ENCODE measurements at places on chromosomes 5 and 9.

- DNase-seq, result no peak
Measured at GRCh38 chr5:128407944-128408343, 130.1 kb downstream of the FBN2 start.

DNA sequence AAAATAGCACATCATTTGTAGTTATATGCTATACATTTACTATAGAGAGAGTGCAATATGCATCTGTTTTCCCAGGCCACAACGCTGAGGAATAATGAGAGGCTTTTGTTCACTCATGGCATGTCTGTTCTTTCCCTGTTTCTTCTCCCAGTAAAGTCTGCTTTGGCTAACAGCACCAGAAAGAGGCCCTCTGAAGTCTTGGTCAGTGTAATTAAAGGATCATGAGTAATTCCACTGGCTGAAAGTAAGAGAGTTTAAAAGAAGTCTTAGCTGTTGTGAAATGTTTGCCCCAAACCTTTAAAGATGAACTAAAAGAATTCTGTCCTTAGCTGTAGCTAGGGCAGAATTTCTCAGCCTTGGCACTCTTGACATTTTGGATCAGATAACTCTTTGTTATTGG lies 228.8 kb downstream of the TLE4 start:
- DNase-seq, result no peak

DNA sequence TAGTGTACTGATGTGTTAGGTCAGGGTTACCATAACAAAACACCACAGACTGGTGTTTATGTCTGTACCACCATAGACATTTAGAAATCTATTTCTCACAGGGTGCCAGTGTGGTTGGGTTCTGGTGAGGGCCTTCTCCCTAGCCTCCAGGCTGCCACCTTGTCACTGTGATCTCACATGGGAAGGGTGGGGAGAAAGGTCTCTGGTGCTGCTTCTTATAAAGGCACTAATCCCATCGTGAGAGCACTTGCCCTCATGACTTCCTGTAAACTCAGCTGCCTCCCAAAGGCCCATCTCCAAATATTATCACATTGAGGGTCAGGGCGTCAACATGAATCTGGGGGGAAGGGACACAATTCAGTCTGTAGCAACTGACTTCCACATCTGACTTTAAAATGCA lies 49.8 kb downstream of the PIK3R1 start:
- no peak for DNase-seq

DNA sequence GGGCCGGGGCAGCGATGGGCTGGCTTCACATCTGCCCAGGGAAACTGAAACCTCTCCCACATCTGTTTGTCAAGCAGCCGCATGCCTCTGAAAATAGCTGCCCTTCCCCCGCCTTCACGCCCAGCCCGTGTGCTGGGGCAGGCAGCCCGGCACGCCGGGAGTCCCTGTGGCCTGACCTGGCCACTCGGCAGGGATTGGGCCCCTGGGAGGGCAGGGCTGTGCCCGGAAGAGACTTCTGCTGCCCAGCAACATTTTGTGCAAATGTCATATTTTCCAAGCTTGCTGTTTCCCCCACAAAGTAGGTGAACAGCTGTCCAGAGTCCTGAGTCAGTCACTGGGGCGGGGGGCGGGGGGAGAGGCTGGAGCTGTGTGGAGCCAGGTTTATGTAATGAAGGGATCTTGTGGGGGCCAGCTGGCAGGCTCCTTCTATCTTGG lies 8.2 kb downstream of the COL27A1 start:
- DNase-seq, result no peak

DNA sequence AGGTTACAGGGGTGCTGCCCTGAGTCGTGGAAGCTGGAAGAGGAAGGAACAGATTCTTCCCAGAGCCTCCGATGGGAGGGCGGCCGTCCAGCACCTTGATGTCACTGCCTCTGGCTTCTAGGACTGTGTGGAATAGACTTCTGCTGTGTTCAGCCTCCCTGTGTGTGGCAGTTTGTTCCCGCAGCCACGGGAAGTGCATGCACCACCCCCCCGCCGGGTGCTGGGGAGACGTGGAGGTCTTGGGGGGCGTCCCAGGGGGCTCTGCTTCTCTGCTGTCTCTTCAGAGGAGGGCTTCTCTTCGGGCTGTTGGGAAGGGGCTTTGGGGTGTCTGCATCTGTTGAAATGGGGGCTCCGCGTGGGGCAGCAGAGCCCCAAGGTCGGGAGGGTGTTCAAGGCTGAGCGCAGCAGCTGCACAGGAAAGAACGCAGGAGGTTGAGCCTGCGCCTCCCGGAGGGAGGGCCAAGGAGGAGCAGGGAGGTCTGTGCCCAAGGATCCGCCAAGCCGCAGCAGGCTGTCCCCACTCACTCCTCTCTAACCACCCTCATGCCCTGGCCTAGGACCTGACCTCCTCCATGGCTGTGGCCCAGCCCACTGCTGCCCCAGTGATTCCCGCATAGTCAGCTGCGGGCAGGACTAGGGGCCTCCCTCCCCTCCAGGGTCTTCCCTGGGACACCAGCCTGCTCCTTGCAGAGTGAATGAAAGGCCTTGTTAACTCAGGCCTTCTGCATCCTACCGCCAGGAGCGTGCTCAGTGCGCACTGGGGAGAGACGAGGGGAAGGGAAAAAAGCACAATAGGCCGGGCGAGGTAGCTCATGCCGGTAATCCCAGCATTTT lies 45.0 kb downstream of the ROPN1L start:
- no peak for DNase-seq

DNA sequence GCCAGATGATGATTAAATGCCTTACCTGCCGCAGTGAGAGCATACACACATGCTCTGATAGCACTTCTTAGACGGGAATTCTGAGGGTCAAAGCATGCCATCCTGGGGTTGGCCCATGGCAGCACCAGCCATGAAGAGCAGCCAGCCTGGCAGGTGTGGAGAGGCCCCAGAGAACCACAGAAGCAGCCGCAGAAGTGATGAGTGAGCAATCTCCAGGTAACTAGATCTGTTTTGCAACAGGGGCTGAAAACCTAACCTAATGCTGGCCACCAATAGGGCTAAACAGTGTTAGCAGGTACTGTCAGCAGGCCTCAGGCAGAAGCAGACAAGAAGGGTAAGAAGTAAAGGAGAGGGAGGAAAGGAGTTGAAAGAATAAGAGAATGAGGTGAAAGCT lies 33.5 kb upstream of the HOMER1 start:
- no peak for DNase-seq

- DNase-seq, result no peak
Measured at GRCh38 chr9:93569621-93570174, 6.7 kb upstream of the PHF2 start.

DNA sequence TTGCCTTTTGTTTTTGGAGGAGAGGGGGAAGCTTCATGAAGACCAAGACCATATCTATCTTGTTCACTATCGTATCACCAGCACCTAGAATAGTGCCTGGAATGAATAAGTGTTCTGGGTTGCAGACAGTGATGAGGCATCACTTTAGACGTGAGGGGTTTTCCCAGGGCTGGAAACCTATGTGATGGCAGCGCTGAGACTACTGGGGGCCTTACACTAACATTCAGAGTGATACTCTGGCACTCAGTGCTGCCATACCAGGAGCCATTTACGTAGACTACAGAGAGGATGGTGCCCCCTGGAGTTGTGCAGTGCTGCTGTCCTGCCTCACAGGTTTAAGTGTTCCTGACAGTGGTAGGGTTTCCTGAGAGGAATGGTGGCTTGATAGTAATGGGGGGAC lies 6.9 kb downstream of the CCL19 start:
- no peak for DNase-seq

- no peak for DNase-seq
Measured at GRCh38 chr9:93236541-93237206, 52.7 kb downstream of the WNK2 start.

GRCh38 chr5:133723126-133723525 lies 110.8 kb upstream of the FSTL4 start:
- no peak for DNase-seq

GRCh38 chr5:150120062-150120441 lies 33.7 kb upstream of the CSF1R start:
- DNase-seq, result no peak

DNA sequence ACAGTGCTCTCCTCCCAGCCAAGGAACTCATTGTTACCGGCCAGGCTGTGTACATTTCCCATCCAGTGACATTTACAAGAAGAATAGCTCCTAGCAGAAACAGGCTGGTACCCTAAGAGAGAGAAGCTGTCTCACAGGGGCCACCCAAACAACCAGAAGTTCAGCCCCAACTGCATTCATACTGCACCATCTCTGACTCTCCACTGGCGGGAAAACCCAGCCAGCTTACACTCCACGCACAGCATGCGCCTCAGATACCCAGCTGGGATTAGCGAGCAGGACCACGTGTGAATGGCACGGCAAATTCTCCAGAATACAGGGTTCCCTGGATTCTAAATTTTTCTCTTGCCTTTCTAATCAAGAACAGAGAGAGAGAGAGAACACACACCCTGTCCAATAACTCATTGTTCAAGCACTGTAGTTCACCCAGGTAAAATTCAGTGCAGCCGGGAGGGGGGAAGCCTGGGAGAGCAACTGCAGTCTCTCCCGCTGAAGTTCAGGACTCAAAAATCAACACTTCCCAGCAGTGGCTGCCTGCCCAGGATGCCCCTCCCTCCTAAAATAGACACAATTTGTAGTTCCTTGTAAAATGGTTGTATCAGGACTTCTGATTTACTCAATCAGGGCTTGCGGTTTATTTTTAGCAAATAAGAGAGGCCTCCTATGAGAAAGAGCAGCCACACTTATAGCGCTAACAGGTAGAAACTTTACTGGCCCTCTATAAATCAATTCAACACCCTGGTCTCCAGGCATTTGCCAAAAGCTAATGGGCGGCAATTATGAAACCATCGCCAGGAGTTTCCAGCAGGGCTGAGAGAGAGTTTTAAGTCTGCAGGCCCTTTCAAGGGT lies 2.2 kb downstream of the COL23A1 start:
- DNase-seq, result no peak

DNA sequence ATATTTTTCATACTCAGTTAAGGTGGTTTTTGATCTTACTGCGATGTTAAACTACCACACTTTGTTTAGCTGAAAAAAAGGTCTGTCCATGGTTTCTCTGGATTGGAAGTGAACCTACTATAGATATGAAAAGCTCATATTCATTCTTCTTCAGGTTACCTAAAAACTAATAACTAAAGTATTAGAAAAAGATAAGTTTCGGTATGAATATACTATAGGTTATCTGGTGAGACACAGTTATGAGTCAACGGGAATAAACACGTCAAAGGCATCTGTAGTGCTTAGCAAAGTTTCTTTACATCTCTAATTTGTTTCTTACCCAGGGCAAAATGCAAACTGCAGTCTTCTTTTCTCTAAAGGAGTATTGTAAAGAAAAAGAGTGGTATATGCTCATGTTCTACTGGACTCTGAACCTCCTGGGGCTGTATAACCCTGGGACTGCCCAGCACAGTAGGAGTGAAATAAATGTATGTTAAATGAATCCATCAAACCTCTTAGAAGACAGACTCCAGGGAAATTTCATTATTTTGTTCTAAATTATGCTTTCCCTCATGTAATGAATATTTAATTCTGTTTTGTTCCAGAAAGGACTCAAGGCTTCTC lies 521.9 kb downstream of the PDE4D start:
- no peak for DNase-seq

GRCh38 chr9:116737152-116737546 lies 50.0 kb downstream of the TRIM32 start:
- peak; percentile 27 for DNase-seq

DNA sequence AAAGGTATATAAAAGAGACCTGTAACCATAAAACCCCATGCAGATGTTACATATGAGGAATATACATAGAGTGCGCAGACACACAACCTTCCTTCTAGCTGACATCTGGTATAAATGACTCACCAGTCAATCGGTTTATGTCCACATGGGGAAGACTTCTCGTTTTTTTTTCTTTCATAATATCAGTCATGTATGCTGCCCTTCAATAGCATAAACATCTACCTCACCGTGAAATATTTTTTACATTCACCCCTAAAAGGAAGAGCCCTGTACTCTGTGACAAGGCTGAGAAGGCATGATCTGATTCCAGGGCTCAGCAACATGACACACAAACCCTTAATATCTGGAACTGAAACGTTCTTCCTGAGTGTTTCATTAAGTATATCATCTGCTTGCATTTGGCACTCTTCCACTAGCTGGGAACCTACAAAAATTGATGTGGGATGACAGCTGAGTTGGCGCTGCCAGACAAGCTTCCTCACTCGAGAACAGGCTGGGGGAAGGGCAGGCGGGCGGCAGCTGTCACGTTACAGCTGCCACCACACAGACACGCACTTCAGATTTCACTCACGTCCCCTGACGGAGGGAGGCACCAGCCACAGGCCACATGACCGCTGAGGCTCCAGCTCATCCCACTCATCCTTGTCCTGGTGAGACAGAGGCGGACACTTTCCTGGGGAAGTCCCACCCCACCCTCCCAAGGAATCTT lies 74.2 kb downstream of the SHB start:
- DNase-seq, result no peak

- no peak for DNase-seq
Measured at GRCh38 chr5:170769898-170770416, 13.6 kb upstream of the GABRP start.

GRCh38 chr9:2853517-2853916 lies 9.6 kb upstream of the PUM3 start:
- no peak for DNase-seq

- no peak for DNase-seq
Measured at GRCh38 chr5:168867241-168867640, 288.1 kb upstream of the PANK3 start.

DNA sequence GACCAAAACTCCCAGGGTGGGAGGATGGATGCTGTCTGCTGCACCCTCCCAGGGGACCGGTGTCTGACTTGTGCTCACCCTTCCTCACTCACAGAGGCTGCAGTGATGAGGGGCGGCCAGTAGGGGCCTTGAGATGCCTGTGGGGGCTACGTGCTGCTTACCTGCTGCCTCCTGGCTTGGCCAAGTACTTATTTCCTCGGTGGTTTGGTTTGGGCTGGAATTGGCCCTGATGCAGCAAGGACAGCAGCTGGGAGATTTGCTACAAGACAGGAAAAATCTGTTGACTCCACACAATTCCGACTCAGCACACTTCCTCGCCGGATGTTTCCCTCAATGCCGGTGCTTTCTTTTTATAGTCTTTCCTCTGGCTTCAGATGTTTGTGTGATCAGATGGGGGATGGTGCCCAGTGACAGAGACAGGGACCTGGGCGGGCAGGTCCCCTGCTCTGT lies 6.6 kb downstream of the PCDH12 start:
- no peak for DNase-seq

DNA sequence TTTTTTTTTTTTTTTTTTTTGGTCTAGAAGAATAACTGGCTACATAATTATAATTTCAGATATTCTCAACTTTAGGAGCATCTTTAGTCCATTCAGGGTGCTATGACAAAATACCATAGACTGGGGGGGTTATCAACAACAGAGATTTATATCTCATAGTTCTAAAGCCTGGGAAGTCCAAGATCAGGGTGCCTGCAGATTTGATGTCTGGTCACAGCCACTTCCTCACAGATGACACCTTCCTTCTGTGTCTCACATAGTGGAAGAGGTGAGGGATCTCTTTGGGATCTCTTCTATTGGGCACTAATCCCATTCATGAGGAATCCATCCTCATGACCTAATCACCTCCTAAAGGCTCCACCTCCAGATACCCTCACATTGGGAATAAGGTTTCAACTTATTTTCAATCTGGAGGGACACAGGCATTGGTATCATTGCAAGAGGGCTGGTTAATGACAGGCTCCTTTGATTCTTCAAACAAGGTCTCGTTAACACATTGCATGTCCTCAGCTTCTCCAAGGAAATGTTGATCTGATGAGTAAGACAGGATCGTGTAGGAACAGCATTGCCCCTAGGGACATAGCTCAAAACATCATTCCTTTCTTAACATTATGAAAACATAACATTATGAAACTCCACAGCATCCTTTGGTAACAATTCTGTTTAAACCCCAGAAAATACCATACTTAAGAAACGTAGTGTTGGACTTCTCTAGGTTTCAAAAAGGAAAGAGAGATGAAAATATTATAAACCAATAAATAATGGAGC lies 372.4 kb downstream of the SEMA5A start:
- no peak for DNase-seq

- no peak for DNase-seq
Measured at GRCh38 chr5:139501381-139501780, 18.8 kb upstream of the STING1 start.

All from activated T-helper 1 cell treated with anti-CD3 and anti-CD28 coated beads, Interleukin-12 subunit alpha, Interleukin-12 subunit beta, Interleukin-2, Interleukin-4 antibody, amounts not matched to agents 30 ng/mL and 10 ng/mL and 1 ng/mL, durations not matched to agents 14 hours and 24 hours and 36 hours (primary cell).